Subcutaneous preadipocyte (primary cell): ENCODE measurements at places on chromosomes 1 and 21. TPM values are rescaled to one million over a fixed set of nuclear protein-coding genes. Genes with fewer than 3 reads are reported as not detected.

DEGS1 gene
- total RNA-seq = 59.4 and 69.8 TPM in 2 replicates

FAAH gene
- 0.59 and 1.5 TPM in 2 replicates for total RNA-seq

LYPD8 gene
- not detected in 2 replicates for total RNA-seq

KANK4 gene
- total RNA-seq = not detected in 2 replicates

IL12RB2 gene
- 0.20 TPM in 1 of 2 replicates, not detected in the other for total RNA-seq

COL8A2 gene
- total RNA-seq = 2.3 and 3.7 TPM in 2 replicates

TPTE gene
- not detected in 2 replicates for total RNA-seq
